ENCODE measurements at places on chromosomes 1 and 21.

- no peak for DNase-seq
Measured at GRCh38 chr21:29217818-29218291, 80.9 kb upstream of the BACH1 start.

DNA sequence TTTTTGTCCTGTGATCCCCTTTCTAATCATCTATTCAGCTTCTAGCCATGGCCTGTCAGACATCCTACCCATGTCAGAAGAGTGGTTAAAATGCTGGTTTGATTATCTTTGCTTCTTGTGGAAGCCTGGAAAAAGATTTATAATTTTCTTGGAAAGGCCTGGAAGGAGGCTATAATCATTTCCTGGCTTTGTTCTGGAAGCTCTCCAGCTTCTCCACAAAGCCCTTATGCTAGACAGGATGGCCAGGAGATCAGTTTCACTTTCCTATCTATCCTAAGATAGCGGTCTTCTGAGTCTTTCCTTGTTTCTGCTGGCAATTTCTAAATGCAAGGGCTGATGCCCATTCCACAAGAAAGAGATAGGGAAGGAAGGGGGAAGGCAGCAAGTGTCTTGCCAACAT lies 90.9 kb upstream of the SLC44A3 start:
- DNase-seq = no peak

DNA sequence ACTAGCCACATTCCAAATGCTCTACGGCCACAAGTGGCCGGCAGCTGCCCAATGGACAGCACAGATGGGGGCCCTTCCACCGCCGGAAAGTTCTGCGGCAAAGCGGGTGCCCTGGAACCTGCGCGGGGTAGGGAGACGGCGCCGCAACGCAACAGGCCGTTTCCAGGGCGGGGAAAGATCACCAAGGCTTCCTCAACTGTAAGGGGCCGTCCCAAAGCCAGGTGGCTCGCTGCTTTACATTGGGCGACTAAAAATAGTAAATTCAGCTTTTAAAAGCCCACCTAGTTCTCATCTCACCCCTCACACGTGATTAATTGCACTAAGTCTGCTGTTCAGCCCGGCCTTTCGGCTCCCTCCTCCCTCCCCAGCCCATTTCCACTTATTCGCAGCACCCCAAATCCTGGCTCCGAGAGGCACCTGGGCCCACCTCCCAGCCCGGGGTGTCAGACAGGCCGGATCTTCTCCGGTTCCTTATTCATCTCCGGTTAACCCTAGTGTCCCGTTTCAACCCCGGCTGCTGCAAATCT lies 643 bp downstream of the CFAP298 start:
- peak; percentile 51 for DNase-seq

DNA sequence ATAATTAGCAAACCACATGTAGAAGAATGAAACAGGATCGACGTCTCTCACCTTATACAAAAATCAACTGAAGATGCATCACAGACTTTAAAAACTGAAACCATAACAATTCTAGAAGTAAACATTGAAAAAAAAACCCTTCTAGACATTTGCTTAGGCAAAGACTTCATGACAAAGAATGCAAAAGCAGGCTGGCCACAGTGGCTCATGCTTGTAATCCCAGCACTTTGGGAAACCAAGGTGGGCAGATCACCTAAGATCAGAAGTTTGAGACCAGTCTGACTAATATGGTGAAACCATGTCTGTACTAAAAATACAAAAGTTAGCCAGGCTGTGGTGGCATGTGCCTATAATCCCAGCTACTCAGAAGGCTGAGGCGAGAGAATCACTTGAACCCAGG lies 1351.7 kb downstream of the MRPL39 start:
- no peak for DNase-seq

GRCh38 chr1:181674617-181675016 lies 191.3 kb downstream of the CACNA1E start:
- no peak for DNase-seq

DNA sequence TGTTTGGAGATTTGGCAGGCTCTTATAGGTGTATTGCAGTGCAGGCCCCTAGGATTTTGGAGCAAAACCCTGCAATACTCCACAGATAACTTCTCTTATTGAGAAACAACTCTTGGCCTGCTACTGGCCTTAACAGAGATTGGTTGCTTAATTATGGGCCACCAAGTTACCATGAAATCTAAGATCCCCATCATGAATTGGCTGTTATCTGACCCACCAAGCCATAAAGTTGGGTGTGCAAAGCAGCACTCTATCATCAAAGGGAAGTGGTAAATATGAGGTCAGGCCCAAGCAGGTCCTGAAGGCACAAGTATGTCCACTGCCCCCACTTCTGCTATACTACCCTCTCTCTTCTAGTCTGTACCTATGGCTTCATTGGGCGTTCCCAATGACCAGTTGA lies 130.0 kb upstream of the TNFSF4 start:
- no peak for DNase-seq

DNA sequence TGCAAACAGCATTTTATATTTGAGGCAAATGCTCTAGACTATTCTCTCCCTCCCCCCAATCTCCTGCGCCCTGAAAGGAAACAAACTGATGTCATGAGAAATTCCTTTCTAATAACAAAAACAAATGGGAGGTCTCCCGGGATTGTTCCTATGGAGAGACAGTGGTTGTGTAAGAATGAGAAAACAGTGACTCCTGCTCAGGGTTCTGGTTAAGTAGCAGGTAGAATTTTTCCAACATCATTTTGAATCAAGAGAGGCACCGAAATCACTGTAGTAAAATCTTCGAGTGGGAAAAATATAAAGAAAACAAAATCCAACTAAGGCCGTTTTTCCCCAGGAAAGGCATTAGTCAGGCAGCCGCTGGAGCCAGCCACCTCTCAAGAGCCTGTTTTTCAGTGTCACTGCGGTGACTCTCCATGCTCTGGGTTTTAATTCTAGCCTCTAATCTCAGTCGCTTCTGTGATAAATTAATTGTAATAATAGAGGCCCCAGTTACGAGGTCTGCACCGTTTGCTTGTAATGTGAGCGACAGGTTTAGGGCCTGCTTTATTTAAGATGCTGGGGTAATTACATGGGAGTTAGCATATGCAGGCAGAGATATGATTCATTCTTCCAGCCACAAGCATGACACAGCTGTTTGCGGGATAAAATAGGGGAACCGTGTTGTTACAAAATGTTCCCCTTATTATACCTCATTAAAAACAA lies 80.3 kb downstream of the RNF220 start:
- DNase-seq = no peak

DNA sequence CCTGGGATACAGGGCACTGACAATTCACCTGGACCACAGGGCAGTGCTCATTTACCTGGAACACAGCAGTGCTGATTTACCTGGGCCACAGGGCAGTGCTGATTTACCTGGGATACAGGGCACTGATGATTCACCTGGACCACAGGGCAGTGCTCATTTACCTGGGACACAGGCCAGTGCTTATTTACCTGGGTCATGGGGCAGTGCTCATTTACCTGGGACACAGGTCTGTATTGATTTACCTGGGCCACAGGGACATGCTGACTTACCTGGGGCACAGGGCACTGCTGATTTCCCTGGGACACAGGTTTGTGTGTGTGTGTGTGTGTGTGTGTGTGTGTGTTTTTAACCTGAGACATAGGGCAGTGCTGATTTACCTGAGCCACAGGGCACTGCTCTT lies 261.7 kb downstream of the MATN1 start:
- DNase-seq = no peak

- DNase-seq = no peak
Measured at GRCh38 chr1:166740668-166741276, 98.5 kb upstream of the POGK start.

DNA sequence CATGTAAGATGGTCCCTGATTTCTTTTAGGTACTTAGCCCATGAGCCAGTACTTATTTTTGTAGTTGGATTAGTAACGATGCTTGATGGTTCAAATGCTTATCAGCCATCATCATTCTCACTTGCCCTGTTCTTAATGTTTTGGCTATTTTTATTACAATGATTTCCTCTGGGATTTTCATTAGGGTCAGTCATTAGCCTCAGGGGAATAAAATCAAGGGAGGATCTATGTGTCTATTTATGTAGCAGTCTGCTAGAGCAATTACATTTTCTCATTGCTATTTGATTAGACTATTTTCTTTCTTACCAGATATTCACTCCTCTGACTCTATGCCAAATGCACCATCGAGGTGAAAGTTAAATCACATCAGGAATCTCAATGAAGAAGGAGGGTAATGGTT lies 10.9 kb upstream of the CCT8 start:
- no peak for DNase-seq

DNA sequence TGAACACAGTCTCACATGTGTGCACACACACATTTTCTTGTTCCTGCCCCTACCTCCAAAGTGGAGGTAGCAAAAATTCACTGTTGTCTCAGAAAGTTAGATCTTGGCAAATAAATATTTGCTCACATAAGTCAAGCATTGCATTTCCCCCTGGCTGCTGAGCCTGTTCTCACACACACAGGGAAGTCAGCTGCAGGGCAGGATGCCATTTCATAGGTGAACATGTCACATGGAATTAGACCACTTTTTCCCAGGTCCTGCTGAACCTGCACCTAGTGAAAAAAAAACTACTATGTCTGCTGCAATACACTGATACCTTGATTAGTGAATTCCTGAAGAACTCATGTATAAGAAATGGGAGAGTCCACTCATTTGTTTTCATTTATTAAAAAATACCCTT lies 5.3 kb upstream of the CD55 start:
- DNase-seq = no peak

GRCh38 chr1:242728696-242729095 lies 204.2 kb upstream of the PLD5 start:
- no peak for DNase-seq

GRCh38 chr1:167127236-167127635 lies 33.4 kb downstream of the STYXL2 start:
- DNase-seq = no peak
